ENCODE measurements at places on chromosomes 7 and 10.
A peak's percentile ranks its signal among the peaks of the same experiment; 100 is the strongest.

- DNase-seq, result no peak
These were observed 637 bp downstream of the MICU1 start for GRCh38 chr10:72625276-72625607.

- DNase-seq, result no peak
These were observed 2.4 kb downstream of the NOLC1 start for GRCh38 chr10:102154466-102155116.

GRCh38 chr7:158588085-158588877 lies 658 bp upstream of the PTPRN2 start:
- DNase-seq, result no peak

DNA sequence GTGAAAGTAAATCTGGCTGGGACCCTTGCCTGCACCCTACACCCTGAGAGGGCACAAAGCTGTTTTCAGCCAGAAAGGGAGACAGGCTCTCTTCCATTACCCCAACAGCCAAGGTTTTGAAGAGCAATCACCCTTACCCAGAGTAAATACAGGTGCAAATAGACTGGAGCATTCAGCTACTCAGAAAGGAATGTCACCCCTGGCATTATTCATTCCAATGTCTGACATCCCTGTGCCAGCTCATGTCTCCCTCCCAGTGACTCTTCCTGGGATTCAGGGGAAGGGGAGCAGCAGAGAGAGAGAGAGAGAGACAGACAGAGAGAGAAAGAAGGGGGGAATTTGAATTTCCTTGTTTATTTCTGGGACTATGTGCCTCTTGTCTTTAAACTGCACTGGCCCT lies 611.8 kb downstream of the SORCS3 start:
- no peak for DNase-seq

- peak; percentile 17 for DNase-seq
These were observed 34.6 kb downstream of the CHST3 start for GRCh38 chr10:71998840-71999194.

GRCh38 chr10:89942217-89942616 lies 240.8 kb downstream of the KIF20B start:
- DNase-seq, result no peak

- DNase-seq, result no peak
These were observed 136.9 kb downstream of the CUBN start for GRCh38 chr10:16992611-16993119.

DNA sequence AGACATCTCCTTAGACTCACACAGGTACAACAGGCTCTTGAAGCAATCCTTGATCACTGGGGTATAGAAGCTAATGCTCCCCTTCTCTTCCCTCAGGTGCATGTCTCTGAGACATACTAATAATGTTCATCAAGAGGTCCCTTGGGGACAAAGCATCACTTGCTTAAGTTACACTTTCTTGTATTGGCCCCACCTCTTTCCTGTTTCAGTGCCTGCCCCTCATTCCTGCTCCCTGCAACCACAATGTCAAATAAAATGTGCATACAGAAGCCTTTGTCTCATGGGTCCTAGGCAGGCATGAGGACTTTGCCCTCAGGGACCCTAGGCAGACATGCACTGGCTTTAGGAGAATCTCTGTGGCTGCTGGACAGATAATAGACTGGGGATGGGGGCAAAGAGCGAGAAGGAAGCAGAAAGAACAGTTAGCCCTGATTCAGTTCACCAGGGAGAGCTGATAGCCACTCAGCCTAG lies 175.0 kb upstream of the NPY start:
- DNase-seq, result no peak

GRCh38 chr10:86522510-86522855 lies 891 bp upstream of the WAPL start:
- no peak for DNase-seq

DNA sequence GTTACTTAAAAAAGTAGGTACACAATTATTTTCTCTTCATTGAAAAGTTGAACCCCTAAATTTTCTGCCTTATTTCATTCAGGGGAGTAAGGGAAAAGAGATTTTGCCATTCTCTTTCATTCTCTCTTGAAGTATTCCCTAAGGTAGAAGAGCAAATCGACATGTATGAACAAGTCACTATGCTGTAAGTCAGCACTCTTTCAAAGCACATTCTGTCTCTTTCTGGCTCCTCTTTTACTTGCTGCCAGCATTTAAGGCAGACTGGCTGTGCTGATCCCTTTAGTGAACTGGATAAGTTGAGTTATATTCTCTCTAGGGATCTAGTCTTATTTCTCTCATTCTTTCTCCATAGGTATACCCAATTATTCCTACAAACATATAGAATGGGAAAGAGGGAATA lies 222.3 kb upstream of the ZWINT start:
- DNase-seq, result no peak

DNA sequence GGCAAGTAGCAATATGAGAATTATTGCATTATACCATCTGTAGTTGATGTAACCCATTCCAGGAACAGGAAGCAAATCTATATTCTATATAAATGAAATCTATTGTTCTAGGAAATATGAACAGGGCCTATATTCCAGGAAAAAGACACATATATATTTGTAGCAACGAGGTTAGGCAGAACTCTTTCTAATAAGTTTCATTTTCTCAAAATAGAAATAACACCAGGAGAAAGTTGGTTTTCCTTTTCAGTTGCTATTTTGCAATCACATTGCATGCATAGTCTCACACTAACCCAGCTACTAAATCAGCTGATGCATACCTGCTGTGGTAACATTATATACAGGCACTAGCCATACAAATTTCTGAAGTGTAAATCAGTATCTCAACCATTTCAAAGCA lies 6.2 kb upstream of the IFIT2 start:
- no peak for DNase-seq

All from T1000 (cell line).